ENCODE measurements at places on chromosomes 7 and 10.

DNA sequence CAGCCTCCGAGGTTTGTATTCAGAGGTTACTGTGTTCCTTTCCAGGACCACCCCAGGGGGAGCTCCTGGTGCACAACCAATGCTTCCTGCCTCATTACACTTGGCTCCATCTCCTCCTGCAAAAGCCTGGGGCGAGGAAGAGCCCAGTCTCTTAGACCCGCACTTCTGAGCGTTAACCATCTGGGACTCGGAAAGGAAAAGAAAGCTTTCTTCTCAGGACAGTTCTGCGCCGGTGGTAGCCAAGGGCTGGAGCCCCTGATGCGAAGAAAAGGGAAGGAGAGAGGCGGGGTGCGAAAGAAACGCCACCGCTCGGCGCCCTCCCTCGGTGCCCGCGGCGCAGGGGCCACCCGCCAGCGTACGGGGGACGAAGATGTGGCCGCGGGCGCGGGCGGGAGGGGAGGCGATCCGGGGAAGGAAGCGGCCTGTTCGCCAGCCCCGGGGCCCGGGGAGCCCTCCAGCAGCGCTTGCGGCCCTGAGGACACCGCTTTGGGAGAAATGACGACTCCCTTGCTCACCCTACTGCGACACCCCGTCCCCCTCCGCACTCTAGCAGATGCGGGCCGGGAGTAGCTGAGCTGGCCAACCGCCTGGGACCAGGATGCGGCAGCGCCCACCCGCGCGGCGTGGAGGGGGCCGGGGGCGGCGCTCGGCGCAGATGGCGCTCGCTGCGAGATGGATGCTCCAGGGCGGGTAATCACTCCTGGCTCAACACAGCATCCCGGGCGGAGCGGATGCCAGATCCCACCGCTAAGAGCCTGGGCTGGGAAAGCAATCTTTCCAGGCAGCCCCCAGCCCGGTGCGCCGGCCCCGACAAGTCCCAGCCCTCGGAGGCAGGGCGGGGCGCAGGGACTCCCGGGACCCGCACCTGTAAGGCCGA is 1.3 kb downstream of the NRCAM start:
- DNase-seq, result peak; percentile 75

DNA sequence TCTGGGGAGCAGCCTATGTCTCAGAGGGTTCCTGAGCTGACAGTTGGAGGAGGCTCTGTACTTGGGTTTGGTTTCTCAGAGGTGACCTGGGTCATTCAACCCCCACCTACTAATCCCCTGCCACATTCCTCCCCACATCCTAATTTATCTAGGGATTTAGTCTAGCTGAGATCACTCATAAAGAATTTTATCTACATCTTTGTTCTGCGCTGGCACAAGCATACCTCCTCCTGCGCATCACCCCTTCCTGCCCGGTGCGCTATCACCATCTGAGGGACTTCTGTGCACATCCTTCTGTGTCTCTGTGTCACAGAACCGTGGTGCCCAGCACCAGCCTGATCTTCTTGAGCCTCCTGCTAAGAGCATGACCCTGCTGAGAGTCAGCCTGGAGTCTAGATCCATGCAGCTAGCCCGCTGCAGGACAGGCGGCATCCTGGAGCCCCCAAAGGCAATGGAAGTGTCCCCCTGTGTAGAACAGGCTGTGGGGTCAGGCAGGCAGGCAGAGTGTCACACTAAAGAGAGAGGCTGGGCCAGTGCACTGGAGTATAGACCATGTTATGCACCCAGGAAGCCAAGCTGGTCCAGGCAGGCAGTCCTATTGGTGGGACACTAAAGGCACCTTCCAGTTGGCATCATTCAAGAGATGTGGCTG is 63.6 kb downstream of the ARHGAP22 start:
- DNase-seq, result no peak

- DNase-seq, result no peak
Measured at GRCh38 chr7:98202367-98203195, 8.7 kb upstream of the BHLHA15 start.

DNA sequence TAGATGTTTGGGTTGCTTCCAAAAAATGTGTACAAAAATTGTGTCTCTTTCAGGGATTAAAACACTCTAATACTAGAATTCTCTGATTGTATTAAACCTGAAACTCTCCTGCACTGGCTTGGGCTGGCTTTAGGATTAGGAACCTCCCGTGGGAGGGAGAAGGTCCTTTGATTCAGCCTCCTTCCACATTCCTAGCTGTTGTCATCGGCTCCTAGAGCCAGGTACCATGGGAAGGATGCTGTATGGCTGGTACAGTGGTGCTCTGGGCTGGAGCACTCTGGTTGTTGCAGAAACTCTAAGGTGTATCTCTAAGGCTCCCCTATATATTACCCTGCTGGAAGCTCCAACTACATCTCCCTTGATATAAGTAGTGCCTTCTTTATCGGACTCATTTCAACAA is 245.2 kb upstream of the FOXK1 start:
- no peak for DNase-seq

- DNase-seq, result no peak
Measured at GRCh38 chr7:152355474-152356057, 80.2 kb downstream of the KMT2C start.

- DNase-seq, result peak; percentile 37
Measured at GRCh38 chr7:97499204-97499603, 232.7 kb upstream of the TAC1 start.

GRCh38 chr10:52775132-52775647 is 2.6 kb upstream of the MBL2 start:
- no peak for DNase-seq

- DNase-seq, result no peak
Measured at GRCh38 chr7:133355325-133355708, 102.4 kb downstream of the EXOC4 start.

DNA sequence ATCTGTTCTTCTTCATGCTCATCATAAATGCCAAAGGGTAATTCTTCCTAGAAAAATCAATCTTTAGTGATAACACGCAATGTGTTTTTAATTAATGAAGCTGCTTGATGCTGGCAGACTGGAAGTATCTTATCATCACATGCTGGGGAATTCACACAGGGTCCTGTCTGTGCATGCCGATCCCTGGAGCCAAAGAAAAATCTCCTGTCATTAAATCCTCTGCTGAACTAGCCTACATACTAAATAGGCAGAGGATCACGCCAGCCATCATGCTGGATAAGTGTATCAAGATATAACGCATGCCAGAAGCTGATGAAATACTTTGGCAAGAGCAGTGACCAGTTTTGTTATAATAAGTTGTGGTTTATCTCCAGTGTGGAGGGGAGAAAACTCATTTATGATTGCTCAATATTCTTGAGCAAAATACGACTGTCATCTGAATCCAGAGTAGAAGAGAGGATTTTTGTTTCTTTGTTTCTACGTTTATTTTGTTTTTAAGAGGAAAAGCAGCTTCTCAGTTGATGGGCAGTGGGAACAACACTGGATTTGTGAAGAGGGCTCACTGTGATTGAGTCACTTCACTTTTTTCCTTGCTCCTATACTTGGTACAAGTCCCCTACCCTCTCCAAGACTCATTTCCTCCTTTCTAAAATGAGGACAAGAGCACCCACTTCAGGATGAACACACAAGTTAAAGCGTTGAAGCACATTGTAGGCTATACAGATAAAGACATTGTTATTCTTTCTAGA is 649.1 kb downstream of the TNS3 start:
- no peak for DNase-seq

DNA sequence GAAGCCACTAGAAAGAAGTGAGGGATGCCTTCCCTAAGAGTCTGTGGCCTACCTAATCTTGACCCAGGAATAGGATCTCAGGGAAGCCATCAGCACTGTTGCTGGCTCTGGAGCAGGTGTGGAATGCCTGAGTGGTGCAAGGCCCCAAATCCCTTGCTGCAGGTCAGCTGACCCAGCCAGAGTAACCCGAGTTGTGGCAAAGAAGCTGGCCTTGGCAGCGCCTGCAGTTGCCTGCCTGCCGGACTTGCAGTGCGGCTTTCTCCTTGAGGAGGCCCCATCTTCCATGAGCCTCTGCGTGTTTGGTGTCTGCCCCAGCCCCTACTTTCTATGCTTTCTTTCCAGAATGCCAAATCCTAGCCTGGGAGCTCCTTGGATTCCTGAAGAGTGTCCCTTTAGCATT is 5.8 kb downstream of the KIAA1217 start:
- no peak for DNase-seq

DNA sequence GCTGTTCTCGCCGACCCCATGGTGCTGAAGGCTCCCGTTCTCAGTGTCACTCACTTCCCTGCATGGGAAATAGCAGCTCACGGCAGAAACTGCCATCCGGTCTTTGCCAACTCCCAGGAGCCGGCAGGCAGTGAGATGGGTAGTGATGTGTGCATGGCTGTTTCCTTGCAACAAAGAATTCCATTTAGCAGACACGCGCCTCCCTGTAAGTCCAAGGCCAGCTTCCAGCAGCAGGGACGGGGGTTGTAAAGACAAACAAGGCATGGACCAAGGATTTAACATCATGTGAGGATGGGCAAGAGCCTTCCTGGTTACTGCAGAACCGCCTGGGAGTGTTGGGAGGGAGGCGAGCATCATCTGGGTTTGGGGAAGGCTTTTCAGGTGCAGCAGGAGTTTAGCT is 273.1 kb downstream of the GLRX3 start:
- DNase-seq, result no peak

GRCh38 chr10:78316451-78316931 is 282.8 kb downstream of the RPS24 start:
- DNase-seq, result no peak

GRCh38 chr7:55432939-55433784 is 68.0 kb downstream of the LANCL2 start:
- DNase-seq, result peak; percentile 74

DNA sequence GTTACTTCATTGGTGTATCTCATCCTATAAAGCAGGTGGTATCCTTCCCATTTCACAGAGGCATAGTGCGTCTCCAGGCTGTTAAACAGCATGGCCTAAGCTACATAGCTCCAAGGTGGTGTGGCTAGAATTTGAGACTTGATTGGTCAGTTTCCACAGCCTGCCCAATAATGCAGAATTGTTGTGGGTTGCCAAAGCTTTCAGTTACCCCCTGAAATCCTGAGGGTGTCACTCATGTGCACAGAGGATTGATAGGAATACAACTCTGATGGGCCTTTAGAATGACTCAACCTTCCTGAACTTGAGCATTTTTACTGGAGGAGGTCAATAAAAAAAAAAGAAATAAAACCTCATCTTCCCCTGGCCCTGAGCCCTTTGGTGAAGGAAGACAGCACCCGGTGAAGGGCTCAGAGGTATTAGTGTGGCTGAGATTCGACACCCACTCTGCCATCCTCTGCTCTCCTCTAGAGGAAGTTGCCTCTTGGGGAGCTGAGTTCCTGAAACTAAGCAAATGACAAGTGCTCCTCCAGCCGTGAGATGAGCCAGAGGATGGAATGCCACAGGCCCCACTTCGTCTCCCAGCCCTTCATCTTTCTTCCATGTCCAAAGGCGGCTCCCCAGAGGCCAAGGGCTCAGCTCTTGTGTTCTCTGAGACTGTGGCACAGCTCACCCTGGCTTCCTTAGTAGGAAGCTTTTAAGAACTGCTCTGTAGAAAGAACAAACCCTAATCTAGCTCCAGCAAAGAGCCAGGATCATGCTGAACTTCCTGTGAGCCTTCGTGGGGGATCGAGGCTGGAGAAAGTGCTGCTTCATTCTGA is 1.0 kb downstream of the ACSL5 start:
- DNase-seq, result no peak

DNA sequence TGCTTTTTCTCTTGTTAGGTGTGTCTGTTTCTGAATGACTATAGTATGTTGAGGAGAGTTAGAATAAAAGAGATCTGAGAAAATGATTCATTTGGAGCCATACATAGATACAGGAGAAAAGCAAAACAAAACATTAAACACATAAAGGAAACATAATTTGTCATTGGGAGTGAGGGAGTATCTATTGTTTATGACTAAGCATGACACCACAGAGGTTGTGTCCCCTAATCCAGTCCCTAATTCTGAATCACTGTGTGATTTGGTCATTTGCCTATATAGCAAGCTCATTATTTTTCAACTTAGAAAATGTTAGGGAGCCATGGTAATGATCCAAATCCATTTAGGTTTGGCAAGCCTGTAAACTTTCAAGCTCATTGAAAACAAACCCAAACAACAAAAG is 132.3 kb upstream of the BMPER start:
- DNase-seq, result no peak

DNA sequence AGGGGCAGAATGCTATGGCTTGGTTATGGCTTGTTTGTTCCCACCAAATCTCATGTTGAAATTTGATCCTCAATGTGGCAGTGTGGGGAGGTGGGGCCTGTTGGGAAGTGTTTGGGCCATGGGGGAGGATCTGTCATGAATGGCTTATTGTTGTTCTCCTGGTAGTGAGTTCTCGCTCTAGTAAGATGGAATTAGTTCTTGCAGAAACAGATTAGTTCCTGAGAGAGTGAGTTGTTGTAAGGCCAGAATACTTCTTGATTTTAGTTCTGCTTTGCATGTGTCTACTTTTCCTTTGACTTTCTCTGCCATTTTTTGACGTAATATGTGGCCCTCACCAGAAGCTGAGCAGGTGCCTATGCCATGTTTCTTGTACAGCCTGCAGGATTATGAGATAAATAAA is 188.2 kb downstream of the KIF20B start:
- DNase-seq, result no peak

DNA sequence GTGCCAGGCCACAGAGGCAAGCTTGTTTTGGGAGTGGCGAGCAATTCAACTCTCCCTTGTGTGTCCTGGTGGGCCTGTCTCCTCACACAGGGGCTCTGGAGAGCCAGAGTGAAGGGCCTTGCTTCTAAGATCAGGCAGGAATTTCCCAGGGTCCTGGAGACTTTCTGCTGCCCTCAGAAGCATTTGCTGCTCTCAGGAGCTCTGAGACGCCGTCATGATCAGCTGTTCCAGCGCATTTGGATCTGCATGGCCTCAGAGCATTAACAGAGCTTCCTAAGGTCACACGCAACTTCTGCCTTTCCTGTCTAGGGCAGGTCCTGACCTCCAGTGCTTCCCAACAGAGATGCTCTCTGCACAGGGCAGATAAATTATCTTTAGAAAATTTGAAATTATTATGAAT is 52.2 kb upstream of the C10orf90 start:
- DNase-seq, result no peak

- DNase-seq, result no peak
Measured at GRCh38 chr10:34647875-34648865, 166.9 kb downstream of the PARD3 start.

GRCh38 chr7:157395206-157395605 is 58.4 kb downstream of the DNAJB6 start:
- DNase-seq, result no peak

DNA sequence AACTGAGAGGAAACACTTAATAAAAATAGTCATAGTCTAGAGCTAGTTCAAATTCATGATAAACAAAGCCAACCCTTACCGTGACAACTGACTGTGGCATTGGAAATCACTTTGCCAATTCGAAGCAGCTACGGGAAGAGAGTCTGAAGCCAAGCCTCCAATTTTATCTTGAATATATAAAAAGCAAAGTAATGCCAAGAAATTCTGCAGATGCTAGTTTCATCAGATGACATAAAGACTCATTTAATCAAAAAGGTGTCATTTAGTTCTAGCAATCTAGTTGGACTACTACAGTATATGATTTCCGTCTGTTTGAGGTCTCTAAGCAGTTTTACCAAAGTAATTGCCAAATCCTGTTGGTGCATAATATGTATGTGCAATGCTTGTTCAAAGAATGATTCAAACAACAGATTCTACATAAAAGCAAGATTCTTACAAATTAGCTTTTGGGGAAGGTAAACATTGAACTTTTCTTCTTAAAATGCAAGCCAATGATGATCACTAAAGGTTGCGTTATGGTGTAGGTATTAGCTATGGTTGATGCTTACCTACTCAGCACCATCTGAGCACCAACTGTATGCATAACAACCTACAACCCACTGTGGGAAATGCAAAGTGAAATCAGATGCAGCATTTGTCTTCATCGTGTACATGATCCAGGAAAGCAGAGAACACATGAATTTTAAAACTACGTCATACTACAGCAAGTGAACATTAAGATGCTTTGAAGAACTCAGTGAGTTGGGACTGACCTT is 2.8 kb downstream of the FAM171A1 start:
- DNase-seq, result no peak

All from NCI-H1105 treated with DMSO at 0.1 percent for 48 hours (cell line).